ENCODE measurements at places on chromosomes 1 and 21. TPM values are rescaled to one million over a fixed set of nuclear protein-coding genes. Genes with fewer than 3 reads are reported as not detected.

- H3K36me3 ChIP-seq: no peaks in the 10 kb centered on the region
- no peak overlapping the region for H3K27ac ChIP-seq
- H3K27me3 ChIP-seq: peaks cover 32% of the 10 kb centered on the region
- no peak for DNase-seq
Measured at GRCh38 chr1:21665711-21666575, 3.2 kb downstream of the RAP1GAP start.

- H3K27ac ChIP-seq: no peak overlapping the region
- no peaks in the 10 kb centered on the region for H3K4me1 ChIP-seq
- no peaks in the 10 kb centered on the region for H3K27me3 ChIP-seq
- H3K36me3 ChIP-seq: no peaks in the 10 kb centered on the region
- DNase-seq: no peak
- no peak overlapping the region for H3K4me3 ChIP-seq
Measured at GRCh38 chr1:222064388-222065211, 322.7 kb upstream of the DUSP10 start.

Gene RLF
- total RNA-seq: 20.4 TPM

Gene CACNA1S
- total RNA-seq: not detected

Gene ANKRD45
- not detected for total RNA-seq

Gene PROK1
- not detected for total RNA-seq
